Smooth muscle cell of the pulmonary artery (primary cell): ENCODE measurements at places on chromosomes 7 and 10. TPM values are rescaled to one million over a fixed set of nuclear protein-coding genes. Genes with fewer than 3 reads are reported as not detected.

Gene HOXA7
- total RNA-seq: 0.13 TPM in 1 of 2 replicates, not detected in the other

Gene ZNF804B
- not detected in 2 replicates for total RNA-seq

Gene NEURL1
- under 0.01 and 0.63 TPM in 2 replicates for total RNA-seq

Gene GPNMB
- 205 and 214 TPM in 2 replicates for total RNA-seq

Gene JAKMIP3
- 0.13 and 0.26 TPM in 2 replicates for total RNA-seq

Gene JCAD
- 8.0 and 29.2 TPM in 2 replicates for total RNA-seq

Gene PTPRN2
- total RNA-seq: 0.26 and 0.85 TPM in 2 replicates

Gene LIPJ
- total RNA-seq: not detected in 2 replicates

Gene PRRT4
- 0.13 TPM in 1 of 2 replicates, not detected in the other for total RNA-seq

Gene EPHA1
- not detected in 2 replicates for total RNA-seq

Gene TBC1D12
- 9.8 and 15.5 TPM in 2 replicates for total RNA-seq
